ENCODE measurements at places on chromosomes 6 and 20.

DNA sequence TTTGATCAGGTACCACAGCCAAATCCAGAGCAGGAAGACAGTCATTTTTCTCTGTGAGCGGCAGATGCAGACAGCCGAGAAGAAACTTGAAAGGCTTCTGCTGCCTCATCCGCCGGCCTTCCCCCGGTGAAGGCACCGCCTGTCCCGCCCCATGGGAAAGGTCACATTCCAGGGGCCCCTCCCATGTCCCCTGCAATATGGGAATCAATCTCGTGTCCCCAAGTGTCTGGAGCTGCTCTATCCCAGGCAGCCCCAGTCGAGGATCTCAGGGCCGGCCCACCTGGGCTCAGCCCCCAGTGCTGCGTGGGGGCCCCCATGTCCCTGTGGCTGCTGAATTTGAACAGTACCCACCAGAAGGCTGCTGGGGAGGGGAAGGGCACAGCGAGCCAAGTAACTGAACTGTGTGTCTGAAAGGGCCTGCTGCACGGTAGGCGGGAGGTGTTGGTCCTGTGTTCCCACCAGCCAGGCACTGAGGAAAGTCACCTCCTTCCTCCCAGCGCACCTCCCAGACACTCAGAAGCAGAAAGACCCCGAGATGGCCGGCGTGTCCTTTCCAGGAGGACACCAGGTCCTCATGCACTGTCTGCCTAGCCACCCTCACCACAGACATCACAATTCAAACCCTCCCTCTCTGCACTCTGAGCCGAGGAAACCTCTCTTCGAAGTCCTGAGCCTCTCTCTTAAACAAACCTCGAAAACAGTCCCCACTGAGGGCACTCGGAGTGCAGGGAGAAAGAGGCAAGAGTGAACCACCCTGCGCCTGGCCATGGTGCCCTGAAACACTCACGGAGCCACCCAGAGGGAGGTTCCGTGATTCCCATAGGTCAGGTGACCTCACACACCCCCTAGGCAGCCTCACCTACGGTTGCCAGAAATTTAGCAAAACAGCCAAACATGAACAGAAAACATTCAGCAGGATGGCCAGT, 99.3 kb downstream of the PSMB1 start:
- no peaks in the 10 kb centered on the region for H3K27me3 ChIP-seq
- H3K36me3 ChIP-seq, result no peaks in the 10 kb centered on the region
- DNase-seq, result no peak
- peaks cover 4% of the 10 kb centered on the region for H3K4me1 ChIP-seq

- no peaks in the 10 kb centered on the region for H3K36me3 ChIP-seq
- H3K4me3 ChIP-seq, result no peak overlapping the region
- H3K27ac ChIP-seq, result no peak overlapping the region
Measured at GRCh38 chr20:2365666-2366065, 15.0 kb upstream of the TGM6 start.

- H3K27ac ChIP-seq, result no peak overlapping the region
- H3K36me3 ChIP-seq, result no peaks in the 10 kb centered on the region
- H3K4me1 ChIP-seq, result peaks cover 25% of the 10 kb centered on the region
Measured at GRCh38 chr20:59047938-59048680, 5.5 kb upstream of the PRELID3B start.

- no peaks in the 10 kb centered on the region for H3K27me3 ChIP-seq
- no peak for DNase-seq
- H3K4me1 ChIP-seq, result no peaks in the 10 kb centered on the region
Measured at GRCh38 chr20:19336631-19337030, 124.2 kb downstream of the SLC24A3 start.

DNA sequence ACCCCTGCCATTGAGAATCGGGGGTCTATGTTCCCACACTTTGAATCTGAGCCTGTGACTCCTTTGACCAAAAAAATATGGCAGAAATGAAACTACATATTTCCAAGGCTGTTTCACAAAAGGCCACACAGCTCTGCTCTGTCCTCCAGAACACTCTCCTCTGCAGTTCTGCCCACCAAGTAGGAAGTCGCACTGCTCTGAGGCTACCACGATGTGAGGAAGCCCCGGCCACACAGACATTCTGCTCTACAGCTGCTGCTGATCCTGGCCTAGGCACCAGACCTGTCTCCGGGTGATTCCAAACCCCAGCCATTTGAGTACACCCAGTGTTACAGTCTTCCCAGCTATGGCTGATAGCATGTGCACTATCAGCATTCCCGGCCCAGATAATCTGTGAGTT, 85.1 kb downstream of the LYRM4 start:
- H3K4me3 ChIP-seq, result no peak overlapping the region
- H3K36me3 ChIP-seq, result peaks cover 1% of the 10 kb centered on the region
- H3K27ac ChIP-seq, result peak overlapping the region; percentile 79
- H3K4me1 ChIP-seq, result peaks cover 55% of the 10 kb centered on the region
- peak; percentile 35 for DNase-seq

DNA sequence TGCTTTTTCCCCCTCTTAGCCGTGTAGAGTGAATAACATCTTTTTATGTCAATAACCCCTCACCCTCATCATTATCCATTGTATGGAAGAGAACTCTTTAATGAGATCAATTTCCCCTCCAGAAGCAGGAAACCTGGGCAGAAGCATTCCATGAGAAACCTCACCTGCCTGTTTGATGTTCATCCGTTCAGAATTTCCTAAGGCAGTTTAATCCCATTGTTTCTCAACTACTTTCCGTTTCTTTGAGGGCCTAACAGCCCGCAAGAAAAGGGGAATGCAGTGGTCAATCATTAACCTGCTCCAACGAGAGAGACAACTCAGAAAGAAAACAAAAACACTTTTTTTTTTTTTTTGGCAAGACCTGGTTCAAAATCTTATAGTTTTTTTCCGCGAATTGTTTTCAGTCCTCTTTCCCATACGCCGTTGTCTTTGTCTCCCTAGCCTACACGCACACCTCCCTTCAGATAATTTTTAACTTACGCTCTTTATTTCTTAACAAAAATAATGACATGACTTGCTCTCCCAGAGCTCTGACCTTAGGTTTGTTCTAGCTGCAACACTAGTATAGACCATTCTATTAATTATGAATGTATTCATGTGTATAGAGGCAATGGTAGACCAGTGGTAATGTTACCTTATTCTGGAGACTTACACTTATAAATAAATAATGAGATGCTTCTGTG, 25.6 kb upstream of the ID4 start:
- no peak for DNase-seq
- no peak overlapping the region for H3K27ac ChIP-seq
- no peak overlapping the region for H3K4me3 ChIP-seq
- H3K36me3 ChIP-seq, result no peaks in the 10 kb centered on the region
- H3K27me3 ChIP-seq, result peaks cover 6% of the 10 kb centered on the region

DNA sequence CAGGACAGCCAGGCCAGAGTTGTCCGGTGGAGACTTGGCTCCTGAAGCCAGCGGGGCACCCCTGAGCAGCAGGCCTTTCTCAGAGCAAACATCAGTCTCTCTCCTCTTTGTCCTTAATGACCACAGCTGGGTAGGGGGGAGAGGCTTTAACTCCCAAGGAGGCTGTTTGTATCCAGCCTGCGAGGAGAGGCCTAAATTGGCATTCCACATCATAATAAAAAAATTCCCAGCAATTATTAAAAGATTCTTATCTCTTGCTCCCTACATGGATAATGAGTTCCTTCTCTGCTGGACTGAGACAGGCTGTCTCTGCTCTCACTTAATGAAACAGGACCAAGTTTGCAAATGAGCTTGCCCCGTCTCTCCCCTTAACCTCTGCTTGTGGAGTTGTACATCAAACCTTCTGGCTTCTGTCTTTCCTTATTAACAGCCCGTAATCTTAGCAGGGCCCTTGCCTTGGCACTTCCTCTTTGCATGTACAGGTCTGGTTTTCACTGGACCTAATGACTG, 838.2 kb downstream of the MAFB start:
- H3K4me3 ChIP-seq, result no peak overlapping the region
- DNase-seq, result no peak
- no peak overlapping the region for H3K27ac ChIP-seq
- H3K4me1 ChIP-seq, result no peaks in the 10 kb centered on the region
- no peaks in the 10 kb centered on the region for H3K36me3 ChIP-seq

DNA sequence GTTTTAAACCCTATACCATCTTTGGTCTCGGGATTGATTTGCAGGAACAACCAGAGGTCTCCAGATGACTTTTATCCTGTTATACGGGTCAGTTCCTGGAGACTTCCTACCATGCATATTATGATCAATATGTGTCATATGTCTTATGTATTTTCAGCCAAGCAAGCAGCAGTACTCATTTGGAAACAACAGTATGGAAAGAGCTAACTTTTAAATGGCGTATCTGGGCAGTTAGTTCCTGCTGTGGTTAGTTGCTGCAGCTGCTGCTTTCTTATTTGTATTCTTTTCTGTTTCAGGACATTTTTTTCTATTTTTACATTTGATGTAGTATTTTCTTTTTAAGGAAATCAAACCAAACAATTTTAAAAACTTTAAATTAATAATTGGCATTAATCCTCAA, 207.5 kb downstream of the MANEA start:
- no peaks in the 10 kb centered on the region for H3K36me3 ChIP-seq
- no peaks in the 10 kb centered on the region for H3K27me3 ChIP-seq
- H3K4me1 ChIP-seq, result no peaks in the 10 kb centered on the region
- DNase-seq, result no peak

DNA sequence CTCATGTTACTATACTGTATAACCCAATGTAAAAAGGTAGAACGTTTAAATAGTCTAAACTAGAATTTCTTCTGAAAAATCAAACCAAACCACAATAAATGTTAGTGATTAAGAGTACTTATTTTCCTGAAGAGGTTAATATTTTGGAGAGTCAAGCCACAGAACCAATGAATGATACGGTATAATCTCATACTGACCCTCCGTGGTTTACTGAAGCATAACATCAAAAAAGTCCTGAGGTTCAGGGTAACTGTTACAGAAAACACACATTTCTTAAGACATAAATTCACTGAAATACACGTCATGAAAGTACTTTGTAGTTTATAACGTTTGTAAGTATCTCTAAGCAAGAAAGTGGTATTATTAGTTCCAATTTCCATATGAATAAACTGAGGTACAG, 28.9 kb downstream of the ESF1 start:
- no peak for DNase-seq
- no peak overlapping the region for H3K4me3 ChIP-seq
- H3K4me1 ChIP-seq, result no peaks in the 10 kb centered on the region
- peaks cover 26% of the 10 kb centered on the region for H3K36me3 ChIP-seq
- H3K27me3 ChIP-seq, result no peaks in the 10 kb centered on the region

- H3K4me3 ChIP-seq, result no peak overlapping the region
- no peak for DNase-seq
- H3K27ac ChIP-seq, result no peak overlapping the region
- H3K27me3 ChIP-seq, result no peaks in the 10 kb centered on the region
- H3K4me1 ChIP-seq, result peaks cover 4% of the 10 kb centered on the region
- H3K36me3 ChIP-seq, result no peaks in the 10 kb centered on the region
Measured at GRCh38 chr20:25491446-25492038, 84.1 kb downstream of the GINS1 start.
